ENCODE measurements at places on chromosomes 5 and 9.
A peak's percentile ranks its signal among the peaks of the same experiment; 100 is the strongest.

DNA sequence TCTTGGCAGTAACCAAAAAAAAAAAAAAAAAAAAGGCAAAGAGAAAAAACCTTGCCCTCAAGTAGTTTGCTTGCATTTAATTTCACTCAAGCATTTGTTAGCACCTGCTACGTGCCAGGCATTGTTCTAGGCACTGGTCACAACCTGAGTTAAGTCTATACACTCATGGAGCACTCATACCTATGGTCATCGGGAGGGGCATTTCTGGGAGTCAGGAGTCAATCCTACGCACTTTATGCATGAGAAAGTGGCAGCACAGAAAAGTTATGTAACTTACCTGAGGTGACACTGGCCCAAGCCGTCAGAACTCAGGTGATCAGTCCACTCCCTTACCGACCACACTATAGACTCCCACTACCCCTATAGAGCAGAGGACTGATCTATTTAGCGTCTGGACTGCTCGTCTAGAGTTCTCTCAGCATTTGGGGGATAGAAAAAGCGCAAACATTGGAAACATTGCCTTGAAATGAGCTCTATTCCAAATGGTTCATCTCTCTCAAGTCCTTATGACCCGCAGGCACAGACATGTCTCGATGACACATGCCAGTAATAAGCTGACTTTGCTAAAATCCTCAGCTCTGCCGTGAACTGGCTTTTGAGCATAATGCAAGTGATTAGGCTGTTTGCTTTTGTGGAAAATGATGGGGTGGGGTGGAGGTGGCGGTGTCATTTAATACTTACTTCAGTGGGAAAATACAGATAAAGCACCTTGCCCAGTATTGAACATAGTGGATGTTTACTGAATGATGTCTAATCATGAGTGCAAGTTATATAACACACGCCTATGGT is 160.2 kb downstream of the ARHGEF28 start:
- no peak for DNase-seq

- no peak for DNase-seq
Observed at GRCh38 chr5:73979321-73979720, 353.3 kb downstream of the ARHGEF28 start.

DNA sequence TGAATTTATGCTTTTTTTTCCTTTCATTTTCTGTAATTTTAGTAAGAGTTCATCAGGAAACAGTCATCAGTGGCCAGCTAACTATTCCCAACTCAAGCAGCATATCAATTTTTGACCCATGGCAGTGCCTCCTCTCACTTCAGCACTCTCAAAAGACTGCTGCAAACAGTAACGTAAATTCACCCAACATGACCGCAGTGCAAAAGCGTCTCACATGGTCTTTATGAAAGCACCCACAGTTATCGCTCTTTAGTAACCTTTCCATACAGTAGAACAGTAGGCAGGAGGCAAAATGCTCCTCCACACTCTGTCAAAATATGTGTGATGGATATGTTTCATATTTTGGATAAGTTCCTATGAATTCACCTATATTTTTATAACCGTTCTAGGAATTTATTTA is 48.6 kb downstream of the PARP8 start:
- DNase-seq, result no peak

DNA sequence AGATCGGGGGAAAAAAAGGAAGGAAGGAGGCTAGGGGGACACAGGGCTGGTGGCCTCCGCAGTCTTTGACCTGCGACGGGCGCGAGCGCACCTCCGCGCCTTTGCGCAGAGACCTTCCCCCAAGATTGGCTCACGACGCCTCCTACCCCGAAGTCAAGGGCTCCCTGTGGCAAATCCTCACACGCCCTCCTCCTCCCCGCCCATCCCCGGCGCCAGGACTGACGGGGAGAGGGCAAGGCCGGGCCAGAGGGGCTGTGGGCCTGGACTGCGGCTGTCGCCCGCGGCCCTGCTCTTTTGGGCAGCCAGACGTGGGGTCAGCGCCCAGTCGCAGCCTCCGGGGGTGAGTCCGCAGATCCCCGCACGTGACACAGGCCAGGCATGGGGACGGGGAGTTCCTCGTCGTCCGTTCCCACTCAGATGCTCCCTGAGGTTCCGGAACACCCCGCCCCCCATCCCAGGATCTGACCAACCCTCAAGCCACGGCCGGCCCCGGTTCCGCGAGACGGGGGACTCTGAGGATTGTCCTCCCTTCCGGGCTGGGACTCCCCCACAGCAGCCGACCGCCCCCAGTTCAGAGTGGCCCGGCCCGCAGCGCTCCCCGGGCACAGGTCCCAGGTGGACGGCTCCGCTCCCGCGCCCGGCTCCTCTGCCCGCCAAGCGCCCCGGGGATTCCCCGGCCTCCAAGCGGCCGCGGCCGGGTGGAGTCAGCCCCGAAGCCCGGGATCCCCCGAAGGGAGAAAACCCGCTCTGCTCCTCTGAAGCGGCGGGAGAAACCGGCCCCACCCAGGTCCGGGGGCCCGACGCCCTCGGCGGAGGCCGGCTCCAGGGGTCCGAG is 543 bp upstream of the ANKRD33B start:
- no peak for DNase-seq

DNA sequence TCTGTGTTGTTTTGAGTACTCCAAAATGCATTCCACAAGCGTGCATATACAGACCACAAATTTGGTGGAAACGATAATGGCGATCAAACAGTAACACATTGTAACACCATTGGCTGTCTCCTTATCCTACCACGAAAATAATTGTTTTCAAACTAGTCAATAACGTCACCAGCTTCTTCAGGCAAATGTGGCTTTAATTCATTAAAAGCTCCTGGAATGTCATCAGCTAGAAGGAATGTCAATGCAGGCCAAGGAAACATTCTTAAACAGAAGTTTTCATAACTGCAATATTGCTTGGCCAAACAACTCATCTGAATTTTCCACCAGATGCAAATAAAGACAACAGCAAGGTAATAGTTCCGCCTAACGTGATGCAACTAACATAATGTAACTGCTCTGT is 71.6 kb upstream of the XPA start:
- DNase-seq, result no peak

DNA sequence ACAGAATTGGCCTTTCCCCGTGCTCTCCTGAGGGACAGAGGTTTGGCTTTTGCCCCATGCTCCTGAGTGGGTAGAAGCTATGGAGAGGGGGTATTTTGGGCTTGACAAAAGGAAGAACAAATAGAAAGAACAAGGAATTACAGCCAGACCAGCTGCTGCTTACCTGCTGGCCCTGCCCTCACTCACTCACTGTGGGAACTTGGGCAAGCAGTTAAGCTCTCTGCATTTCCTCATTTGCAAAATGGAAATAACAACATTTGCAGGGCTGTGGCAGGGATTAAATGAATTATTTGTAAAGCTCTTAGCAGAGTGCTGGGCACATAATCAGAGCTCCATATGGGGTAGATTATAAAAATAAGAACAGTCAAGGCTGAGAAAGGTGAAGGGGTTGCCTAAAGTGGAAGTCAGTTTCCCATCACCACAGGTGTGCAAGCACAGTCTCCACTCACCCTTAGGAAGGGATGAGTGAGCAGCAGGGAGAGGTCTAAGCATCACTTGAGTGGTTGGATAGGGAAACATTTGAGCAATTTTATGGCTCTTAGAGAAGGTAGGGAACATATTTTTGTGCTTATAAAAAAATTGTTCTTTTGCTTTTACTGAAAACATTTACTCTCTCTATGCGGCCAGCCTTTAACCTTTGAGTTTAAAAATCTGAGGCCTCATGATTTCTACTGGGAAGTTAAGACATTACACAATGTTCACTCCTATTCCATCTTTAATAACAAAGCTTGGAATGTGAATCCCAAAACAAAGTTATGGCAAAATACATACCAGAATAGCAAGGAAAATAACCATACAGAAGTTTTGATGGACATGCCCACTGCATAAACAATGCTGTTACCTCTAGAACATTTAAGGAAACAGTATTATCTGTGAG is 42.8 kb upstream of the LHFPL2 start:
- no peak for DNase-seq

- no peak for DNase-seq
Observed at GRCh38 chr5:126023994-126024441, 399.2 kb upstream of the GRAMD2B start.

DNA sequence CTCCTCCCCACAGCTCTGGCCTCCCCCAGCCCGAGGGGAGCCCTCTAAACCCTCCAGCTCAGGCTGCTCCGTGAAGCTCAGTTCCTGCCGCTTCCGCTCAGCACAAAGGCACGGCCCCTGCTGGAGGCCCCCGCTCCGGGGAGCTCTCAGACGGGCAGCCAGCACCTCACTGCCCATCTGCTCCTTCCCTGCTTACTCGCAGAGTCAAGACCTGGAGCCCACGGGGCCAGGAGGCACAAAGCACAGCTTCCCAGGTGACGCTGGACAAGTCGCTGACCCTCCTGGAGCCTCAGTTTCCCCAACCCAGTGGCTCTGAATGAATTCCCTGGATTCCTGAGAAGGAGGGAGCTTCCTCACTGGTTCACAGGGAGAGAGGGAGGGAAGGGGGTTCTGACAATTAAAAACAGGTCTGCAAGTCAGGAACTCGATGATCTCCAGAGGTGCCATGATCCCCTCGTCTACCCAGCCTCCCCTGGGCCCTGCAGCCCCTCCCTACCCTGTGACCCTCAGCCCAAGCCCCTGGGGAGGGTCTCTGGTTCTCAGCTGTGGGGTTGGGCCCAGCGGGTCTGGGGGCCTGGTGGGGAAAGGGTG is 36.2 kb downstream of the VAV2 start:
- DNase-seq, result no peak

DNA sequence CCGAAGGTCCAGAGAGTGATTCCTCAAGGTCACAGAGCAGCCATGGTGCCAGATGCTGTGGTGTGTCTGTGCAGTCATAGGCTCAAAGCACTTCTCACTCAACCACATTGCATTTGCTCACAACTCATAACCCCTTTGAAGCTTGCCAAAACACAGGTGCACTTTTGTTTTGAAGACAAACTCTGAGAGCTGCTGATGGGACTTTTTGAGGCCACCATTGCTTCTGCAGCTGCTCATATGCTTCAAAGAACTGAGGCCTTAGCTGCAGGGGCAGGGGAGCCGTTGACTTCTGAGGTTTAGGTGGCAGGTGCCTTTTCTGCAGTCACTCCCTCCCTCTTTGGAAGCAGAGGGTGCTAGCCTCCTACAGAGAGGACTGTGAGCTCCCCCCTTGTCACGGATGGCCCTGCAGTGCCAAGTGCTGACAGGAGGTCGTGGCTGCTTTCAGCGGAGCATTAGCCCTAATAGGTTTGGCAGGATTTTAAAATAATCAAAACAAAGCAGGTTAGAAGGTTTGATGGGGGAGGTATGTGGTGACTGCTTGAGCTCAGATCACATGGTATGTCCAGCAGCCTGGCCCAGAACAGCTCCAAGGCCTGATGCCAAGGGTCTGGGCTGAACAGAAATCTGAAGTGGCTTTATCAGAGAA is 232.1 kb downstream of the MAN2A1 start:
- peak; percentile 100 for DNase-seq

DNA sequence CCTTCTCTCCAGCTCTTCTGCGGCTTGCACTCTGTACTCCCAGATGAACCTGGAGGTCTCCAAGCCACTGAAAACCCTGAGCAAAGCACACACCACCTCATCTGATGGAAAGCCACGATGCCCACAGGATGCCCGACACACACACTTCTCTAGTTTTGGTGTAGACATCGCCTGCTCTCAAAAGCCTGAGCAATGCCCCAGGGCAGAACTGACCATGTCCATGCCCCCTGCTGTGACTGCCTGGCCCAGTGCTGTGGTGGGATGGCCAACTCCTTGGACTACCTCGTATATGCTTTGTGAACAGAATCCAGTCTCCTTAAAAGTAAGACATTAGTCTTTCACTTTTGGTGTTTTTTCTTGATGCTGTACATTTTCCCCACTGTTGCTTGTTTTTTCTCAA is 81.2 kb downstream of the SPTLC1 start:
- DNase-seq, result no peak
